ENCODE measurements at places on chromosomes 3 and 15.

GRCh38 chr3:170889630-170890029 is 18.8 kb downstream of the EIF5A2 start:
- DNase-seq, result no peak

DNA sequence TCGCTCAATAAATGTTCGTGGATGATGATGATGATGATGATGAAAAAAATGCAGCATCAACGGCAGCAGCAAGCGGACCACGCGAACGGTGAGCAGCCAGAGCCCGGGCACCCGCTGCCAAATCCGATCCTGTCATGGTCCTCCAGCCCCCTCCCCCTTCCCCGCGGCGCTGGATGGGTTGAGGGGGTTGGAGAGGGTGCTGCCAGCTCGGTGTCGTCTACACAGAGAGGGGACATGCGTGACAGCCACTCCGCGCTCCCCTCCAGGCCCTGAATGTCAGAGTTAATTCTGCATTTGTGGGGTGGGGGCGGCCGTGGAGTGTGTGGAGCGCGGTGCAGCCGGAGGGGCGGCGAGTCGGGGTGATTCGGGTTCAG is 722 bp downstream of the CACNA1D start:
- DNase-seq, result no peak

GRCh38 chr15:100112061-100112420 is 229.7 kb downstream of the ADAMTS17 start:
- DNase-seq, result no peak

DNA sequence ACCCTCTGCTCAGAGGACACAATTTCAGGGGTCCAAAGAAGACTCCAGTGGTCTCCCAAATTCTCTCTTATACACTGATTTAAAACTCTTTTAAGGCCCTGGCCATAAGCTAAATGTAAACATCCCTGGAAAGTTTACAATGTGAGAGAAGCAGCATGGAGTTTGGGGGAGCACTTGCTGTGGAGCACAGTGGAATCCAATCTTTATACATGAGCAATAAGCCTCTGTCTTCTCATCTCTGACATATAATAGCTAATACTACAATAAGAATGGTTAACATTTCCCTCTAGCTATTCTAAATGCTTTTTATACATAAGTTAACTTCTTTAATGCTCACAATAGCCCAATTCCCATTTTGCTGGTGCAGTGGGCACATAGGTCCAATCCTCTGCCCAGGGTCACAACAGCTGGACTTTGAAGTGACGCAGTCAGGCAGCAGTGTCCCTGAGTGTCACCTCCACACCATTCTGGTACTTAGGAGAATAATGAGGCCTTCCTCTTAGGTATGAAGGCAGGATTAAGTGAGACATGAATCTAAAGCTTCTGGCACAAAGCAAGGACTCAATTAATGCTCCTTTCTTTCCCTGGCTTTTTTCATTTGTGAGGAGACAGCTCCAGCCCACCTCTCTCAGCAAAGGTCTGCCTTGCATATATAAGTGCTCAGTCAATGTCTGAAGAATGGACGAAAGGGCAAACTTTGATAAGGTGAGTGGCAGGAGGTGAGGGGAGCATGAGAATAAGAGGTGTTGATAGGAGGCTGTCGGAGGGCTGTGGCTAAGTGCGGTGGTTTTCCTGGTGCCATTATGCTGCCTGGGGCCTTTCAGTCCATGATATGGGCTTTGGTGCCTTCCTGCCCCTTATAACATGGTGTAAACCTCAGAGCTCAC is 26.3 kb downstream of the CCNL1 start:
- DNase-seq, result no peak

- no peak for DNase-seq
Measured at GRCh38 chr3:22996920-22997571, 206.1 kb upstream of the UBE2E2 start.

DNA sequence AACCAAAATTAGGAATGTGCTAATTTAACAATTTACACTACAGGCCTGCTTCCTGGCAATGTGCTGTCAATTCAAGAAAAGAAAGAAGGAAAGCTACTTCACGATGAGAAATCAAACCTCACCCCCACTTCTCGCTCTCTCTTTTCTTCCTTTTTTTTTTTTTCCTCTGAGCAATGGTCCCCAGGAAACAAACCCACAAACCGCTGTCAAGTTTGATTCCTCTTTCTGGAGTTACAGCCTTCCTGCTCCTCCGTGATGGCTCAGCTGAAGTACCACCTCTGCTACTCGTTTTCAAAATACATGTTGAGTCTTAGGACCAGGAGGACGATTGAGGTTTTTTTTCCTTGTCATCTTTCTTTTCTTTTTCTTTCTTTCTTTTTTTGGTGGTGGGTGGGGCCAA is 3.4 kb upstream of the TRIM71 start:
- no peak for DNase-seq

DNA sequence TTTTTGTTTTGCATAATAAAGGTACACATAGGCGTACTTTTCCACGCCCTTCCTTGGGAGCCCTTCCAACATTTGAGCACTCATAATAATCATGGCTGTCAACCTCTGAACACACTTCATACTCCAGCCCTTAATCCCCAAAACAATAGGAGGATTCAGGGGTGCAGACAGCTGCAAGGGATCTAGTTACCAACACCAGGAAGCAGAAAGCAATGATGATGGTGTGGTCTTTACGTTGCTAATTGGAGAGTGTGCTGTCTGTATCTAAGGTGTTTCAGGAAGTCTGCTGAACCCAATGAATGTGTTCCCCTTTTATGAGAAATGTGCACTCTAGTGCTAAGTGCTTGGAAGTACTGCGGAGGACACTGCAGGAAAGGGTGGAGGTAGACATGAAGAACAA is 60.3 kb upstream of the PDZRN3 start:
- no peak for DNase-seq

GRCh38 chr3:27680517-27681246 is 41.4 kb downstream of the EOMES start:
- no peak for DNase-seq

- DNase-seq, result no peak
Measured at GRCh38 chr3:172799246-172799645, 48.7 kb downstream of the ECT2 start.

DNA sequence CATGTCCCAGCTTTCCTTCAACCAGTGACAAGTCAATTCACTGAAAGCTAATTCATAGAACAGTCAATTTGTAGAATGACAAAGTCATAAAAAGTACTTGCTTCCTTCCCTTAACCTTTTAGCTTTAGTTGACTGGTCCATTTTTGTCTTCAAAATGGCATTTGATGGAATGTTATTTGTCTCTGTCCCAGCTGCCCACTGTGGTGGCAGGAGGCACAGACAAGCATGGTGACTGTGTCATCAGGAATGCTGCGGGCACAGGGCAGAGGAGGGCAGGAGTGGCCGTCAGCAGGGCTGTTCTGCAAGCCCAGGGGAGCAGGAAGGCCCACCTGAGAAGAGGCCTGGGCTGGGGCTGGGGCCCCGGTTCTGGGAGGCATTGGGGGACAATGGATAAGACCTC is 10.0 kb downstream of the IQSEC1 start:
- no peak for DNase-seq

DNA sequence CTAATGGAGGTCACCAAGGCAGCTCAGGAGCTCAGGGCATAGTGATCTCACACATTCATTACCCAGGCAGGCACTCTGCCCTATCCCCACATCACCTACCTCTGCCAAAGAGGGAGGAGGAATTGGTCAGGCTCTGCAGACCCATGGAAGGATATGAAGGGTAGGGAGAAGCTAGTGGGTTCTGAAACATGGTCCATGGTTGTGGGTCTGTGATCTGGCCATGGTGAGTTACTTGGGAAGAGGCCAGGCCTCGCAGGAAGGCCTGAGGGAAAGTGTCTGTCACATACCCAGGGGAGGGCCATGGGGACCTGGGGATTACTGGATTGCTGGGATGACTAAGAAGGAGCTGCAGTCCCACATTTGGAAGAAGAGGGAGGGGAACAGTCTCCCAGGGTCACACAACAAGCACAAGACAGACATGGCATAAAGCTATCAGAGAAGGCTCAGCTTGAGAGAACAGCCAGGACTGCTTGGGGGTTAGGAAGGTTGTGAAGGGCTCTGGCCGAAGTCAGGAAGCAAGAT is 1.4 kb upstream of the PRSS50 start:
- no peak for DNase-seq

DNA sequence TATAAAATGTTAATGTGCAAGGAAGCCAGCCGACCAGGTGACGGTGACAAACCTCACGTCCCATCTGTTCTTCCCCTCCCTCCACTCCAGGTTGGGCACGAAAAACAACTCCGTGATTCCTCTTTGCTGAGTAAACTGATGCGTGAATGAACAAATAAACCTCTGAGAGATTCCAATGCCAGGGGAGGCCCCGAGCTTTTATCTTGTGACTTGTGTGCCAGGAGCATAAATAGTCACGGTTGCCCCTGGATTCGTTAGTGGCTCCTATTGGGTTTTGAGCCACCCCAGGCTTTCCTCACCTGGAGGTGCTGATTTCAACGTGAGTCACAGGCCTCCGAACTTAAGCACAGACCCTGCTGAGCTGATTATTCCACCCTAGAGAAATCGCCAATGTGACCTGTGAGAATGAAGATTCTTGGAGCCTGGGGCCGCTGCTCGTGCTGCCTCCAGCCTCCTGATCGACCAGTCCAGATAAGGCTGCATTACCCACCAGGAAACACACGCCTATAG is 119.2 kb downstream of the SHQ1 start:
- DNase-seq, result no peak

DNA sequence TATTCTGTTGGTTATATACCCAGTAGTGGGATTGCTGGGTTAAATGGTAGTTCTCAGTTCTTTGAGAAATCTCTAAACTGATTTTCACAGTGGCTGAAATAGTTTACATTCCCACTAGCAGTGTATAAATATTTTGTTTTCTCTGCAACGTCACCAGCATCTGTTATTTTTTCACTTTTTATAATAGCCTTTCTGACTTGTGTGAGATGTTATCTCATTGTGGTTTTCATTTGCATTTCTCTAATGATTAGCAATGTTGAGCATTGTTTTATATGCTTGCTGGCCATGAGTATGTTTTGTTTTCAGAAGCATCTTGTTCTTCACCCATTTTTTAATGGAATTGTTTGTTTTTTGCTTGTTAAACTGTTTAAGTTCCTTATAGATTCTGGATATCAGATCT is 612.7 kb upstream of the SGO1 start:
- DNase-seq, result no peak

DNA sequence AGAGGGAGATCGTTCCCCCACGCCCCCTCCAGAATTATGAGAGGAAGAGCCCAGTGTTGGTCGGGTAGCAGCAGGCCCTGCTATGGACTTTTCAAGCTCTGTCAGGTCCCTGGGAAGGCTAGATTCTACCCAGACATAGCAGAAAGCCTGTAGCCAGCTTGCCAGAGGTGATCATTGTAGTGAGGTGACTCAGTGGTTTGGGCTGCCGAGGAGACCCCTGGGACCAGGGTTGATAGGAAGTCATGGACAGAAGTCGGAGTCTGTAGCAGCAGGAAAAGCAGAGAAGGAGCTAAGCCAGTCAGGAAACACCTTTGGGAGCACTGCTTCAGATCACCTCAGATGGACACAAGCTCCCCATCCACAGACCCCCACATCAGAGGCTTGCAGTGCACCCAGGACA is 67.7 kb downstream of the CCNL1 start:
- DNase-seq, result no peak

GRCh38 chr3:11611341-11611799 is 32.3 kb downstream of the VGLL4 start:
- DNase-seq, result no peak

DNA sequence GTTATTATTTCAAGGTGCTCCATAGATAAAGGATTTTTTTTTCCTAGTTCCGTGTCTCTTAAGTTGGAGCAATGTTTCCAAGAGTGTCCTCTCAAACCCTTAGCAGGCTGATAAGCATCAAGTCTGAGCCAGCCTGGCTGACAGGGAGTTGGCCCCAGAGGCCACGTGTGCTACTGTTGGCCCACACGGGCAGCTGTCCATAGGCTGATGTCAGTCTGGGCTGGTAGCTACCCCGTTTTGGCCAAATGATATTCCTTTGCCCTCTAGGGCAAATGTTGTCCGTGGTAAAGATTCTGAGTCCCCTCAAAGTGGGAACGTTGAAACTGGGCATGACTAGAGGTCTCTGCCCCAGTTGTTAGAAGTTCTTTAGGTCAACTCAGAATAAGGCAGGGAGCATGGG is 99.4 kb downstream of the FLNB start:
- no peak for DNase-seq

DNA sequence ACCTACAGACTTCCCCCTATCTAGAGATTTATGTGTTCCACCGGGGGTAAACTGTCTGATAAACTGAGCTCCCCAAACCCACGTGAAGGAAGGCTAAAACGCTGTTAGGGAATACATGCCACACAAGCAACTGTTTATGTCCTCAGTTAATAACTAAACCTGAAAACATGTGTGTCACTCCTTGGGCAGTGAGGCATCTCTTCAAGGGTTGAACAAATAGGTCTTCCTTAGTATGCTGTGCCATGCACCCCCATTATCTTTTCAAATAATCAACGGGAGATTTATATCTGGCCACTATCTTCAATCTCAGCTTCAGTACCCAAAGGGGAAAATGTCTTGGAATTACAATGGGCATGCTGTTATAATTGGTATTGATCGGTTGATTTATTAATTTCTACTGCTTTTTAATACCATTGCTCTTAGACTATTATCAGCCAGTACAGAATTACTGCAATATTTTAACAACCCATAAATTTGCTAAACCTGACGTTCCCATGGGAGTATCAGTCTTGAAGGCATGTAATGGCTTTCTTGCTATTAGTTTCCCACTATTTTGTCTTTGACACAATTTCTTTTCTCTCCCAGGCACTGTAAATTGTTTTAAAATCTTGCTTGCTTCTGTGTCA is 279.2 kb upstream of the P2RY1 start:
- no peak for DNase-seq

DNA sequence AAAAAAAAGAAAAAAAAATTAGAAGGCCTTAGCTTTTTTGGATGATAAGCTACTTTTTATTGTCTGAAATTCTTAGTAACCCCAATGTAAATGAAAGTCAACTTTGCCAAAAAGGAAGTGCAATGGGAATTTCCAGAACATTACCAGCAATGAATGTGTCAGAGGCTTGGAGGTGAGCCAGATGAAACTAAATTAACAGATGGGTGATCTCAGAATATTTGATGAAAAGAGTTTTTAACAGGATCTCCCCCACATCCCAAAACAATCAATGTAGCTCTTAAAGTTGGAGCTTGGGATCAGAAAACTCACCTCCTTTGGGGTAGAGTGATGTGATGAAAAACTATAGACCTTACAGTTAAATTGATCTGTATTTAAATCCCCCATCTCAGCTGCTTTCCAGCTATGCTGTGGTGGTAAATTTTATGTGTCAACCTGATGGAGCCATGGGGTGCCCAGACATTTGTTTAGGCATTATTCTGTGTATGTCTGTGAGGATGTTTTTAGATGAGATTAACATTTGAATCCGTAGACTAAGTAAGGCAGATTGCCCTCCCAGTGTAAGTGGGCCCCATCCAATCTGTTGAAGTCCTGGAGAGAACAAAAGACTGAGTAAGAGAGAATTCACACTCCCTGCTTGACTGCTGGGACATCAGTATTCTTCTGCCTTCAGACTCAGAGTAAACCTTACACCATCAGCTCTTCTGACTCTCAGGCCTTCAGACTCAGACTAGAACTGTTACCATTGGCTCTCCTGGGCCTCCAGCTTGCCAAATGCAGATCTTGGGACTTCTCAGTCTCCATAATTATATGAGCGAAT is 84.3 kb upstream of the TNFSF10 start:
- DNase-seq, result no peak
